ENCODE measurements at places on chromosomes 13 and 19.

DNA sequence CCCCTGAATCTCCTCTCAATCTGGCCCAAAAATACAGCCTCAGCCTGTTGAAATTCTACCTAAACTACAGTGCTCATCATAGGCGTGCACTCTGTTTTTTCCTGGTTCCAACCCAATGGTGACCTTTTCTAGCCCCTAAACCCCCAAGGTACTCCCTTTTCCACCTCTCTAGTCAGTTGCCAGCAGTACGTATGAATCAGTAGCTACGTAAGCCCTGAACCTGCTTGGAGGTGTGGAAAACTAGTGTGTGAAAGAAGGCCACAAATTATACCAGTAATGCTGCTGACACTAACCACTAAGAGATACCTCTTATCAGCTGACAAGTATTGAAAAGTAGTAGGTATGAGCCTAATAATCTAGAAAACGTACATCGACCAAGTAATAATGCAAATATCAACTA, 60.9 kb downstream of the FOXO1 start:
- no peak for DNase-seq

DNA sequence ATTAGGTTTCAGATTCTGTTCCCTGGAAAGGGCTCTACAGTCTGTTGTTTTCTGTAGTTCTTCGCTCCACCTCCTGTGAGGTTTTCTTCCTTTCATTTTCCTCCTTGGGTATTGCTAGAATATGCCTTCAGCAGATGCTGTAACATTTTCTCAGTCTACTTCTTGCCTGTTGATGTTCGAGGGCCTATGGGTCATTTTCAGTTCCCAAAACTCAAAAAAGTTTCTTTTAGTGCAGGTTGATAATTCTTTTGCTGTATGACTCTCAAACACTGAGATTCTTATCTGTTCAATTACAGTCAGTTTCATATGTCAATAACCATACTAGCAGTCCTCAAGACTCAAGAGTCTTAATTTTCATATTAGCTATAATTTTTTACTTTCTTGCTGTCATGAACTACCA, 268.3 kb downstream of the RFC3 start:
- no peak for DNase-seq

DNA sequence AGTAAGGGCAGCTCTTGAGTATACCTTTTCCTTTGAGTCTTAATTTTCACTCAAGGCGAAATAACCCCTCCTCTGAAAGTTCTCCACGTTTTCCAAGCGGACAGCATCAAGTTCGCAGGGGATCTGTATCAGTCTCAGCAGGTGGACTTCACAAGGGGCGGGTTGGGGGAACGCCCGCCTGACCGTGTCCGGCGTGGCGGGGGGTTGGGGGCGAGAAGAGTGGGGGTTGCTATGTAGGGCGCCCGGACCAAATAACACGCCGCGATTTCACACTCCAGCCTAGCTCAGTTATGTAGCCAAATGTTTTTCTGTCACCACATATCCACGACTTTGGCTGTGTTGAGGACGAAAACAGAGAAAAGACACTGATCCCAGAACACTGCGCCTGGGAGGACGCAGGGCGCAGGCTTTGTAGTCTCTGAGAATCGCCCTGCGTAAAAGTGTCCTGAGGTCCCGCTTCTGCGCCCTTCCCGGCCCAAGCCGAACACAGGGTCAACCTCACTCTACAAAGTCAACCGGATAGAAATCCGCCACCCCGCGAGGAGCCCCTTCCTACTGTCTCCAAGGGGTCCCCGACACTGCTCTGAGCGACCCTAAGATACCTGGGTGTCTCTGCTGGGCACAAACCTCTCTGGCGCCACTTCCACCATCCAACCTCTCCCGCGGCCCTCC, 524 bp downstream of the RUBCNL start:
- DNase-seq, result no peak

GRCh38 chr19:47406711-47407416, 12.5 kb downstream of the MEIS3 start:
- no peak for DNase-seq

- DNase-seq, result peak; percentile 14
Measured at GRCh38 chr19:49761625-49762311, 1.3 kb downstream of the TSKS start.

GRCh38 chr19:45340232-45340898, at the start of gene KLC3:
Gene KLC3, plus strand, starts transcription at chr19:45340750. Its CDS starts 4,792 bp downstream, at chr19:45345542.
- DNase-seq, result peak; percentile 42

- peak; percentile 40 for DNase-seq
Measured at GRCh38 chr19:10316229-10317044, 622 bp upstream of the FDX2 start.

Data from NCI-H82 (cell line).